NCI-H1105 treated with DMSO at 0.1 percent for 48 hours (cell line): ENCODE measurements at places on chromosomes 5 and 9.
A peak's percentile ranks its signal among the peaks of the same experiment; 100 is the strongest.

DNA sequence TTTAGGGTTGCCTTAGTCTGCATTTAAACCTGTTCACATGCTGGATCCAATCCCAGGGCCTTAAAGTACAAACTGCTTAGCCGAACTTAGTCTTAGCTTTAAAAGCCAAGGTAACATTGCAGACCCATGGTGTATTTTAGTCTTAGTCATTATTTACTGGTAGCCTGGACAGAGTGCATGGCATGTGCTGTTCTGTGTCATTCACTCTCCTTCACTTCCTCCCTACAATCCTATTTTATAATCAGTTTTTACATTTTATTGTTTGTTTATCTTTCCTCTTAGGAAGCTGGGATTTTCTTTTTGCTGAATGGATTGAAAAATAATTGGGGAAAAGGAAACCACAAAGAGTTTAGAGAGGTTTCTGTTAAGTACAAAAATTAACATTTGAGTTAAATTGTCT is 29.4 kb upstream of the TAL2 start:
- no peak for DNase-seq

GRCh38 chr5:143403334-143403592 is 223 bp downstream of the NR3C1 start:
- DNase-seq: no peak

DNA sequence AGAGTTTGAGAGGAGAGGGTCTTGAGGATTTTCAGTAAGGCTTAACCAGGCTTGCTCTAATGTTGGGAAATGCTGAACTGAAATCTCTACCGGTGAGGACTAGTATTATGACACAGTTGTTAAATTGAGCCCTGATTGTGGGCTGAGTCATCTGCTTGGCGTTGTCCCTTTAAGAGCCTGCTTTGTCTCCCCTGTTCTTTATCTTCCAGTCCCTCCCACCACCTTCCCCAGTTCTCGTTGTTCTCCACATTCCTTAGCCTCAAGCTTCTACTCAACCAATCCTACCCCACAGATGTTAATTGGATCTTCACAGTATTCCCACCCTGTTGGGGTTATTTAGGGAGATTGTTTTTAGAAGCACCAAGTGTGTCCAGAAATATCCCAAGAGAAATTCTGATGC is 57.6 kb downstream of the ANKRD55 start:
- no peak for DNase-seq

DNA sequence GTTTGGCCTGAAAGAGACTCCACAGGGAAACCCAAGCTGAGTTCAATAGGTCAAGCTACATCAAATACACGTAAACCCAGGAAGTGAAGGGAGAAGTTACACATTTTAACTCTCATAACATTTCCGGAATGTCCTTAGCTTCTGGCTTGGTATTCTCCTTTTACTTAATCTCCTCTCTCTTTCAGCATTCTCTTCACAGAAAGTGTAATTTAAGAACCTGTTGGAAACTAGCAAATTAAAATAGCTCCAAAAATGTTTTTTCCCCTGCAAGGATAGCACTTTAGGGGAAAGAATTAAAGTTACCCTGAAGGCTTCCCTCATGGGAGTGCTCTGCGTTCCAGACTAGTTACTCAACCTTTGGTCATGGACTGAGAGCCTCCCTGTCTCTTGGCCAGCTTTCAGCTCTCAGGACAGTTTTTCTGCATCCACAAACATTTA is 292.7 kb upstream of the TARS1 start:
- DNase-seq: no peak

DNA sequence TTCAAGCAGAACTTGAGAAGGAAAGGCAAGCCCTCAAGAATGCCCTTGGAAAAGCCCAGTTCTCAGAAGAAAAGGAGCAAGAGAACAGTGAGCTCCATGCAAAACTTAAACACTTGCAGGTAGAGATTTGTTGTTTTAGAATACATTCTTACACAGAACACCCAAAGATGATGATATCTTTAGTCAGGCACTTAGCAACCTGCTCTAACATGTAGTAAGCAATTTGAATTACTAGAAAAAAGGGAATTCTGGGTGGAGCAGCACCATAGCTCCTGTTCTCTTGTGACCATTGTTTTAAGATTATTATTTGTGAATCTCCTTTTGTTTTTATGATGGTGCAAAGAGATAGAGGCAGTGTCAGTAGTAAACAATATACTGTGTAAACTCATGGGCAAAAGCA is 63.1 kb downstream of the RAB14 start:
- no peak for DNase-seq

DNA sequence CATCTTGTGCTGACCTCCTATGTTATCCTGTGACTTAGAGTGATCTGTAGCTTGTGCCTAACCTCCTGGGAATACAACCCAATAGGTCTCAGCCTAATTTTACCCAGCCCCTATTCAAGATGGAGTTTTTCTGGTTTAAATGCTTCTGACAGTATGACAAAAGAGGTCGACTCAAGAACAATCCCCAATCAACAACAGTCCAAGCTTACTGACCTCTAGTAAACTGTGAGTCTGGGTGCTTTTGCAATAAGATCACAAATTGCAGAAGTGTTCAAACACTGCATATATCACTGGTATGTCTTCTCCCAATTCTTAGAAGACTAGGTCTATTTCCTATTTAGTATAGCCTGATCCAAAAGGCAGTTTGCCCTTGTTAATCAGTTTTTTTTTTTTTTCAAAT is 323.5 kb upstream of the PTGER4 start:
- no peak for DNase-seq

DNA sequence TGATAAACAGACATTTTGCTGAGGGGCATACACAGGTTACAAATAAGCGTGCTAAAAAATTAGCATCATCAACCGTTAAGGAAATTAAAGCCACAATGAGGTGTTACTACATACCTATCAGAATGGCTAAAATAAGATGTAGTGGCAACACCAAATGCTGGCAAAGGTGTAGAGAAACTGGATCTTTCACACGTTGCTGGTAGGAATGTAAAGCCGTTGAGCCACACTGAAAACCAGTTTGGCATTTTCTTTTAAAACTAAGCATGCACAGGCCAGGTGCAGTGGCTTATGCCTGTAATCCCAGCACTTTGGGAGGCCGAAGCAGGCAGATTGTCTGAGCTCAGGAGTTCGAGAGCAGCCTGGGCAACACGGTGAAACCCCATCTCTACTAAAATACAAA is 67.0 kb upstream of the SYK start:
- DNase-seq: no peak

DNA sequence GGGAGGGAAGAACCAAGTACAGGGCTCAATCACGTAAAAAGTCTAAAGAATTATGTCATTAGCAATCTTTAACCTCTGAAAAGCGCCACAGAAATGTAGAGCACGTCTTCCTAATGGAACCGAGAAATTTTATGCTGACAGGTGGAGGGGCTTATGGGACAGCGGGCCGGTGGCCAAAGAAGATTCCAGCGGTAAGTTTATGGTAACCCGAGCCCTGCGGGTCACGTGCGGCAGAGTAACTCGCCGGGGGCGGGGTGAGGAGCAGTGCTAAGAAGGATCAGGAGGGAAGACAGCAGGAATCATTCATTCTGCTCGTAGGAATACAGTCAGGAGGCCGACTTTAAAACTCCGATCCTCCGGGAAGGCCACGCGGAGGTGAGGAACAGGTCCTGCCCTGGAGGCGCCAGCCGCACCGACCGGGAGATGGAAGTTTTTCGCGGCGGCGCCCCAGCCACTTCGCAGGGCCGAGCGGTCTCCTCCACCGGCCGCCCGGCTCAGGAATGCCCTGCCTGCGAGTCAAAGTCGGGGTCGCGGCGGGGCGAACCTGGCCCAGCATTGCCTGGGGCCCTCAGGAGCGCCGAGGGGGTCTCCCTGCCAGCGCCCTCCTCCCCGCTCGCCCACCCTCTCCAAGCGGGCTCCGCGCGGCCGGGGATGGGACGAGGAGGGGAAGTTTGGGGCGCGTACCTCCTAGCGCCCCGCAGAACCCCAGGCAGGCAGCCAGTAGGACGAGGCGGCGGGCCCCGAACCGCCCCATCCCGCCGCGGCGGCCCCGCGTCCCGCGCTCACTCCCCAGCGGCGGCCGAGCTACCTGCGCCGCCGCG is 101.8 kb downstream of the ESM1 start:
- DNase-seq: no peak

- no peak for DNase-seq
Measured at GRCh38 chr5:154771383-154771901, 16.3 kb downstream of the LARP1 start.

- no peak for DNase-seq
Measured at GRCh38 chr9:77534376-77535057, 113.6 kb downstream of the GNA14 start.

DNA sequence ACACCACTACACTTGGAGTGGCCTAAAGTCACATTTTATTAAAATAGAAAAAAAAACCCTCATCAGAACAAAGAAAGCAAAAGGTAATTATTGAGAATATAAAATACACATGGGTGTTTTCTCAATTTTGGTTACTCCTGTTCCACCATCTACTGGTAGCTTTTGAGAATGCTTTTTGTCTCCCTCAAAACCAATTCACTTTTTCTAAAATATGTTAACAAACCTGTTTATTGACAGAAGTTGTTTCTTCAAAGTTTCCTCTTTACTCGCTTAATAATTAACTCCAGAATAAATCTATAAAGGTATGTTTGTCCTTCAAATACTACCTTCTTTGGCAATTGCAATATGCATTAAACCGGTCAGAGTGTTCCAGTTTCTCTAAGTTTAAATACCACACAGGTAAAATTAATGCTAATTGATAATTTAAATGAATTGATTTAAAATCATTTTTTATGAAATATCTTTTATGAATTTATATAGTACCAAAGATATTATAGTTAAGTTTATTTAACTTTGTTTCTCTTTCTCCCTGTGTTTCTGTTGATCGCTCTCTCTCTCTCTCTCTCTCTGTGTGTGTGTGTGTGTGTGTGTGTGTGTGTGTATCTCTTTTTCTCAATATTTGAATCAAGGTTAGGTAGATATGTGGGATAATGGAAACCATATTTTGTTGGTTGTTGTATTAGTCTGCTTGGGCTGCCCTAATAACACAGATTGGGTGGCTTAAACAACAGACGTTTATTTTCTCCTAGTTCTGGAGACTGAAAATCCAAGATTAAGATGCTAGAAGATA is 487.4 kb downstream of the PRDM9 start:
- DNase-seq: peak; percentile 24

- no peak for DNase-seq
Measured at GRCh38 chr9:23825700-23826099, 340 bp downstream of the ELAVL2 start.

GRCh38 chr5:73030995-73031394 is 75.2 kb downstream of the FCHO2 start:
- DNase-seq: no peak

DNA sequence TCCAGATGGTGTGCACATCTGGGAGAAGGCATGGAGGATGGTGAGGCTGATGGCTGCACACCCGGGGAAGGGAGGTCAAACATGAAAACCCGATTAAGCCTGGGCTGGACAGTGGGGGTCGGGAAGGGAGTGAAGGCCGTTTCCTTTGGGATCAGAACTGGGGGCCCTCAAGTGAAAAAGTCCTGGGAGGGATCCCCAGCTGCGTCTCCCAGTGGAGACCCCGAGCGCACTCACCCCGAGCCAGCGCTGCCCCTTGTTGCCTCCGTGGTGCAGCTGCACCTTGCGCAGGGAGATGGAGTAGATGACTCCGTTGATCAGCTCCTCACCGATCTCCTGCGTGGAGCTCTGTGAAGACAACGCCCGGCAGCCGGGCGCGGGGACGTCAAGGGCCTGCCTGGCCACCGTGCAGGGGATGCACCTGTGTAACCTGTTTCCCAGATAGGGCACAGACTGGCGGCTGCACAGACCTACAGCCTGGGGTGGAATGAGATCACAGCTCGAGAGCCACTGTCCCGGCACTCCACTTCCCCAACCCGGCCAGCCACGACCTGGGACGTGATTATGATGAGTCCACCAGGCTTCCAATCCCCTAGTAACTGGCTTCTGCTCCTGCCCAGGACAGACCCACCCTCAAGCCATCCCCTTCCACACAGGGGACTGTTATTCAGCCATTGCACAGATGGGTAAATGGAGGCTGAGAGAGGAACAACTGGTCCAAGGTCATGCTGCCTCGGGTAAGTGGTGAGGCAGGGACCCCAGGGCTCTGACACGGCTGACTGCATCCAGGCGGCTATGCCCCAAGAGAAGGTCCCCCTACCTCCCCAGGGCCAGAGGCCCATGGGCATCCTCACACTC is 9.0 kb downstream of the RALGDS start:
- DNase-seq: no peak

DNA sequence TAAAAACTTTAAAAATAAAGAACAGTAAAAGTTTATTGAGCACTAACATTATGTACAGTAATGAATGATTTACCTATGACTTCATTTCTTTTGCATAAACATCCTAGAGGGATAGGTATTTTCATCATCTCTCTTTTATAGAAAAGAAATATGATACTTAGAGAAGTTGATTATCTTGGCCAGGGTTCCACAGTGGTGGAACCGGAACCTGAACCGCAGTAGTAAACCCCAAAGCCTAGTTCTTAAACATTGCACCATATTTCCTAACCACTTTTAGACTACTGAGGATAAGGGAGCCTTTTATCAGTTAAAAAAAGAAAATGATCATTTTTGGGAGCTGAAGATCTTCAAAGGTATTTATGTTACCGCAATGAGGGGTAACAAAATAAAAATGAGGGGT is 205.7 kb upstream of the SGCD start:
- DNase-seq: no peak

GRCh38 chr5:18281947-18282581 is 647.8 kb downstream of the TAF11L14 start:
- peak; percentile 29 for DNase-seq

DNA sequence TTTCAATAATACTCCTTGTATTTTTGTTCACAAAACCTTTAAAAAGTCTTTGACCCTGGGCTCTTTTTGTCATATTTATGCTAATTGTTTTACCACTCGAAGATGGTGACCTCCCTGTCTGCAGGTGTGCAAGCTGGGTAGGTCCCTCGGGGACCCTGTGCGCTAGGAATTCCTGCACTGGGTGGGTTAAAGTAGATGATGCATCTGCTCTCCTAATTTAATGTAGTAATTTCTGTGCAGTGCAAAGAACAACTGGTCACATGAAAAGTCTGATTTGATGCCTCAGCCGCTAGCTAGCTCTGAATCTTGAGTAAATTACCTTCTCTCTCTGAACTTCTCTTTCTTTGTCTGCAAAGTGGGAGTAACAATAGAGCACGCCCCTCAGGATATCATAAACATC is 139.1 kb upstream of the OTULINL start:
- no peak for DNase-seq

DNA sequence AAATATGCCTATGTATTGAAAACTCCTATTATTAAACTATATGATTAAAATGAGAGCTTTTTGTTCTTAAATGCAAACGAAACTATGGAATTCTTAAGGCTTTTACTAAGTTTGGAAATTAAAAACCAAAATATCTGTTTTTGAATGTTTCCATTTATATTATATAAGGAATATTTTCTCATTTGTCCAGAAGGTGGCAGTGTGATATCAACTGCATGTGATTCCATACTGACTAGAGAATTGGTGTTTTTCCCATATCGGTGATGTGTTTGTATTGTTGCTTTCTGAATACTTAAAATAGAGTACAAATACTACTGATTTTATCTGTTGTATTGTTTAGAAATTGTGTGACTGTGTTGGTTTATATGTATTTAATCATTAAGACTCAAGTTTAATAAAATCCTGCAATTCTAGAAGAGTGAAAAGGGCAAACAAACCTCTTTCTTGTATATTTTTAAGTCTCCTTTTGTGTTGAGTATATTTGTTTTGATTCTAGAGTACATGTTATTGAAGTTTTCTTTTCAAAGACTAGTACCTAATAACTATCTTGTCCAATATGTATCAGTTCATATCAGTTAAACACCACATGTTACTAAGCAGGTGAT is 320.8 kb downstream of the CCDC171 start:
- DNase-seq: peak; percentile 70

- DNase-seq: no peak
Measured at GRCh38 chr5:52481201-52481600, 306.5 kb upstream of the ITGA1 start.

- DNase-seq: no peak
Measured at GRCh38 chr5:107389130-107389774, 281.5 kb downstream of the EFNA5 start.
